ENCODE measurements at places on chromosomes 7 and 10.

- no peak for DNase-seq
Measured at GRCh38 chr10:46298477-46299285, 11.9 kb downstream of the ANTXRL start.

- no peak for DNase-seq
Measured at GRCh38 chr7:43439631-43440401, 143.1 kb upstream of the STK17A start.

GRCh38 chr10:79159785-79160184, 91.0 kb downstream of the ZMIZ1 start:
- DNase-seq = no peak

DNA sequence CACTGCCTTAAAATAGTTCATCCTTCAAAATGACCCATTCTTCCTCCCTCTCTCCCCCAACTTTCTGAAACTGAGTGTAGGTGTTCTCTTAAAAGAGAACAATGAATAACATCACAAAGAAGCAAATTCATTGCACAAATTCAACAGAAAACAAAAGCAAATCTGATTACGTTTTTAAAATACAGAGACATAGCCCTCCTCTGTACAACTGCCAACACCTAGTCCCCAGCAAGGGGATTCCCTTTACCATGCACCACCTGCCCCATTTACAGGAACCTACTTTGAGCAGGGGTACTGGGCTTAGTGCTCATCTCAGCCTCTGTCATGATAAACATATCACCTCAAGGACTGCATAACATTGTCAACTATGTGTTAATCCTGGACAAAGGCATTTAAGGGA, 302.8 kb upstream of the AOAH start:
- no peak for DNase-seq

DNA sequence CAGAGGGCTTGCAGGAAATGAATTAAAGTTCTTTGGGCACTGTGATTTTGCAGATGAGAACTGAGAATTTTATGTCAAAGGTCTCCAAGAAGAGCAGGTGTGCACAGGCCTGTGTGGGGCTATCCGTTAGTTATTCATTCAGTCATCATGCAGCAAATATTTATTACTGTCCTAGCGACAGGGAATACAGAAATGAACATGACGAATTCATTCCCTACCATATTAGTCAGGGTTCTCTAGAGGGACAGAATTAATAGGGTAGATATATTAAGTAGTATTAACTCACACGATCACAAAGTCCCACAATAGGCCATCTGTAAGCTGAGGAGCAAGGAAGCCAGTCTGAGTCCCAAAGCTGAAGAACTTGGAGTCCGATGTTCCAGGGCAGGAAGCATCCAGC, 2.9 kb upstream of the MMP21 start:
- DNase-seq = no peak

GRCh38 chr7:55387062-55387965, 22.2 kb downstream of the LANCL2 start:
- DNase-seq = no peak

GRCh38 chr7:131057794-131058070, 269.9 kb upstream of the MKLN1 start:
- DNase-seq = no peak

DNA sequence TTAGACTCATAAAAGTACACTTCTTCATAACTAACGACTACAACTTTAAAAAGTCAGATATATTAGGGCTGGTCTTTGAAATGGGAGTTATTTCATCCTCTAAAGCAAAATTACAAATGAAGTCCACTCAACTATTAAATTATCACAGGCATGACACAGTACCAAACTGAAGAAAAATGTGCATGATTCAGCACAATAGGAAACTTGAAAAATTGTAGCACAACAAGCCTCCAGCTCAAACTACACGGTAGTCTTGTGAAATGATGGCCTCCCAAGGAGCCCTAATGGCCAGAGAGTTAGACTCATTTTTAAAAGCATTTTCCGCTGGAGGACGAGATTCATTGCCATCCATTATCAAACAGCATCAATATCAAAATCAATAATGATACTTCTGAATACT, 76.4 kb downstream of the MAGI2 start:
- DNase-seq = no peak

DNA sequence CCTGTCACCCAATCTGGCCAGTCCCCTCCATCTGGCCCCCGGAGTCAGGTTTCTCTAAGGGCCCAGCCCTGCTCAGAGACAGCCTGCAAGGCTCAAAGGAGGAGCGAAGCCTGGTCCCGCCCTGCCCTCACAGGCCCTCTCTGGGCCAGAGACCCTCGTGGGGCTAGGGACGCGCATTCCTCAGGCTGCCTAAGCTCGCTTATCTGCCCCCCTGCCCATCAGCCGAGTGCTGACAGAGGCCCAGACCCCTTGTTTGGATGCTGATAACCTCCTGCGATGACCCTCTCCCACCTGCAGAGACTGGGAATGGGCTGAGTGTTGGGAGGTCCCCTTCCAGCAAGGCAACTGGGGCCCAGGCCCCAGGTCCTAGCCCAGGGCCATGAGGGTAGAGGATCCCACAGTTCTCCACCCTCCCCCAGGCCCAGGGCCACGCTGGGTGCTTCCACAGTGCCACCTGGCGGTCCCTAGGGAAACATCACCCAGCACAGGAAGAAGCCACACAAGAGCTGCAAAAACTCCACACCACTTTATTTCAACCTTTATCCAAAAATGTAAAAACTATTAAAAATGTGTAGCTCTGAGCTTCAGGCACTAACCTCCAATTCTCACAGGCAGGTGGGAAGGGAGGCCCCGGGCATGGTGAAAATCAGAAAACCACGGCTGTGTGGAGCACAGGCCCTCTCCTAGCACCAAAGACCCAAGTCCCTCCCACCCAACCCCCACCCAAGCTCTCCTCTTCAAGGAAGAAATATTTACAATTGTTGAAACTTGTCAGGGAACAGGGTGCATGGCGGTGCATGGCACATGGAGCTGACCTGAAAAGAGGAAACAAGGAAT, 2.2 kb downstream of the NPM3 start:
- no peak for DNase-seq

DNA sequence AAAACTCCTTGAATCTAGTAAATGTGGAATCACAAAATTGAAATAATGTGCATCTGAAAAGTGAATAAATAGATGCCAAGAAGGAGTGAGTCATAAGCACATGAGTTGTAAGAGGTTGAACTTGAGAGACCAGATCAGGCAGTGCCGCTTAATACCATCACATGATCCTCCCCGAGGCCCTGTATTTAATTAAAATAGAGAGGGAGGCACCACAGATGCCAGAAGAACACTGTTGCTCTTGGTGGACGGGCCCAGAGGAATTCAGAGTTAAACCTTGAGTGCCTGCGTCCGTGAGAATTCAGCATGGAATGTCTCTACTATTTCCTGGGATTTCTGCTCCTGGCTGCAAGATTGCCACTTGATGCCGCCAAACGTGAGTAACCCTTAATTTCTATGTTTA, at the start of gene GPNMB:
GPNMB (plus strand) TSS at position 221 of the 400 bp plus-strand sequence; CDS start at position 304, 83 bp downstream.
- DNase-seq = no peak

GRCh38 chr7:137366995-137367394, 23.5 kb upstream of the PTN start:
- DNase-seq = no peak

- no peak for DNase-seq
Measured at GRCh38 chr7:36297364-36298009, 92.2 kb upstream of the ANLN start.

DNA sequence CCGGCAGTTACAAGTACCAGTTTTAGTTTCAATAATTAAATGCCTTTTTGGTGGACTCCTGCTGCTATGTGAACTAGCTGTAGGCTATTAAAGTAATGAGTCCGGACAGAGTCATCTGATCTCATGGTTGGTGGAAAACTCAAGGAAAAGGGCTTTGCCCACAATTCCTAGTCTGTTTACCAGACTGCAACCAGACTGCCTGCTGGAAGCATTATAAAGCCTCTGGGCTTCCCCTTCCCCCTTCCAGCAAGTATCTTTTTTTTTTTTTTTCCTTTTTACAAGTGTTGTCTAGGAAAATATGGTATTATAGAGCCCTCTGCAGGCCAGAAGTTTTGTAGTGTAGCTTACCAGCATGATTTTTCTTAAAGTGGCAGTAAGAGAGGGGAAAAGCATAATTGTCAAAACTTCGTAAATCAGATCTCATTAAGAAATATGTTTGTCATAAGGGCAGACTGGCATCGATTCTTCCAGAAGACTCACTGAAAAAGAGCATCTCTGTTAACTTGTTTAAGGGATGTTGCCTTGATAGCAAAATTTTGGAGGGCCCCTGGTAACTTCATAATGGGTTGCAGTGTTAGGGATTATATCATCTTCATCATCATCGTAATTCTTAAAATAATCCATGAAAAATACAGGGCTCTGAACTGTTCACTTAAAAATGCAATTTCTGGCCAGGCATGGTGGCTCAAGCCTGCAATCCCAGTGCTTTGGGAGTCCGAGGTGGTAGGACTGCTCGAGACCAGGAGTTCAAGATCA, 181.3 kb downstream of the TAX1BP1 start:
- DNase-seq = no peak

- no peak for DNase-seq
Measured at GRCh38 chr7:141663081-141663849, 38.7 kb downstream of the DENND11 start.

DNA sequence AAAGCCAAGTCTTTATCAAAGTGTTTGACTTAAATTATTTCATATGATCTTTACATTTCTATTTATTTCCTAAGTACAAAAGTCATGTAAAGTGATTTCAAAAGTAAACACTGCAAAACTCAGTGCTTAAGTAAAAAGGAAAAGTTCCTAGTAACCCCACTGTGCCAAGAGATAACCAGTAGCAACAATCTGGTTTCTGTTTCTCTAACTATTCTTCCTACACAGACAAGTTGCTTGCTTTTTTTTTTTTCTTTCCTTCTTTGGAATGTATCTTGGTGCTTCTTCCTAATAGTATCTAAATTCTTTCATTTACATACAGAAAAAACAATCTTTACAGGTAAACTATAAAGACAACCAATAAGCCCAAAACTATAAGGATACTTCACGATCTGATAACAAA, 3.1 kb downstream of the JCAD start:
- no peak for DNase-seq

DNA sequence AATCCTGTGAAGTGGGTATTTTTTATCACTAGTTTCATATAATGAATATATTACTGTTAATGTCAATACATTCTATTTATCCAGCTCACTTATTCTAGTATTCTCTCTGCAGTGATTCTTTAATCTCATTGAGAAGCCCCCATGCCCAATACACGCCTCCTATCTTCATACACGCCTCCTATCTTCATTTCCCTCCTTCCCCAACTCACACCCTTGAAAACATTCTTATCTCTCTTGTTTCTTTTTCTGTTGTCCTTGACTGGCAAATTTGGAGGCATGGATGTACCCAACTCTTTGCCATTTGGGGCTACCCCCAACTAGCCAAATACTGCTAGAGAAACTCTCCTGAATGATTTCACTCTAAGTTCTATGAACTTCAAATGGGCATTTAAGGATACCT, 40.5 kb downstream of the ST8SIA6 start:
- DNase-seq = no peak

GRCh38 chr7:15688279-15688626, 1.8 kb upstream of the MEOX2 start:
- no peak for DNase-seq

GRCh38 chr10:12255048-12255447, 59.1 kb downstream of the CDC123 start:
- DNase-seq = no peak

GRCh38 chr7:150507947-150508602, 6.6 kb upstream of the GIMAP7 start:
- DNase-seq = no peak

GRCh38 chr10:101671453-101671852, 23.5 kb downstream of the FBXW4 start:
- no peak for DNase-seq

GRCh38 chr7:106597014-106597413, 63.9 kb downstream of the CCDC71L start:
- no peak for DNase-seq

DNA sequence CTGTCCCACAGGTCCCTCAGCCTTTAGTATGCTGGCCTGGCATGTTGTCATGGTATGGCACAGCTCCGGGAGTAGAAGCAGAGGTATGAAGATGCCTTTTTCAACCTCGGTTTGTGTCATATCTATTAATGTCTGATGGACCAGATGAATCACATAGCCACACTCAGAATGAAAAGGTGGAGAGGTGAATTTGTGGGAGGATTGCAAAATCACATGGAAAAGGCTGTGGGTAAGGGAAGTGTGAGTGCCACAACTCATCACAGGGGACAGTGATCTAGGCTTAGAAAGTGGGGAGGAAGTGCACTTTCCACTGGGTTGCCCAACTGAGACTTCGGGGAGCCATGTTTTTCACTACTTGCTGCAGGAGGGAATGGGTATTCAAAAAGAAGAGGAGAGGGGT, 190.7 kb downstream of the WDR11 start:
- no peak for DNase-seq

DNA sequence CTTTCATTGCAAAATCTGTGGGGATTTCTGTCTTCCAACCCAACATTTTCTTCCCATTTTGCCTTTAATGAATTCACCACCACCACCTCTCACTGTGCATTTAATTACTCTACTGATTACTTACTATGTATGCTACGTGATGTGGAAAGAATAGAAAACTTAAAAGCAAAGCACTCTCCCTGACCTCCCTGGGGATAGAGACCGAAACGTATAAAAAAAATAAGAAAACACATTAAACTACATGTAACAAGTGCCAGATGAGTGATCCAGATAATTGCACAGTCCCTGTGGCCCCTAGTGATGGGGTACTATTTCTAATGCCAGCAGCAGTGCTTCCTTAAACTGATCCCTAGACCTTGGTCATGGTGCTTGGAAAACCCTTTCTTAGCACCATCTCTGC, 478.4 kb downstream of the NRG3 start:
- no peak for DNase-seq

DNA sequence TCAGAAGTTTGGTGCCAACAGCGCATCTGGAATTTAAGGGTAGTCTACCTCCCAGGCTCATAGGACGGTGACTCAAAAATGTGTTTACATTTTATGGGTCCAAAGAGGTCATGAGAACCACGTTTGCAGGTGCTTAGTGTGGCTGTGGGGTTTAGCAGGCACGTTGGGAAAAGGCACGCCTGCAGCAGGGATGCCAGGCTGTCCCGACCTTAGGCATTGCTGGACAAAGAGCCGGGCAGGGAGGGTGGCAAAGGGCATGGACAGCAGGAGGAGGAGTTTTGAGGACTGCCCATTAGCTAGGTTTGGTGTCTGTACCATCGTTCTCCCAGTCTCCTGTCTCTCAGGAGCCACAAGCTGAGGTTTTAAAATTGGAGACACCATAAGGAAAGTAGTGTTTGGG, 104.4 kb downstream of the TRRAP start:
- DNase-seq = no peak

All from omental fat pad (tissue), 4 donors.